ENCODE measurements at places on chromosomes 1 and 21.

GRCh38 chr1:69993810-69994209, 211.6 kb downstream of the LRRC40 start:
- DNase-seq, result peak; percentile 31

GRCh38 chr1:238119060-238119459, 228.3 kb upstream of the ZP4 start:
- DNase-seq, result no peak

GRCh38 chr21:42666023-42666747, 12.8 kb downstream of the PDE9A start:
- no peak for DNase-seq

DNA sequence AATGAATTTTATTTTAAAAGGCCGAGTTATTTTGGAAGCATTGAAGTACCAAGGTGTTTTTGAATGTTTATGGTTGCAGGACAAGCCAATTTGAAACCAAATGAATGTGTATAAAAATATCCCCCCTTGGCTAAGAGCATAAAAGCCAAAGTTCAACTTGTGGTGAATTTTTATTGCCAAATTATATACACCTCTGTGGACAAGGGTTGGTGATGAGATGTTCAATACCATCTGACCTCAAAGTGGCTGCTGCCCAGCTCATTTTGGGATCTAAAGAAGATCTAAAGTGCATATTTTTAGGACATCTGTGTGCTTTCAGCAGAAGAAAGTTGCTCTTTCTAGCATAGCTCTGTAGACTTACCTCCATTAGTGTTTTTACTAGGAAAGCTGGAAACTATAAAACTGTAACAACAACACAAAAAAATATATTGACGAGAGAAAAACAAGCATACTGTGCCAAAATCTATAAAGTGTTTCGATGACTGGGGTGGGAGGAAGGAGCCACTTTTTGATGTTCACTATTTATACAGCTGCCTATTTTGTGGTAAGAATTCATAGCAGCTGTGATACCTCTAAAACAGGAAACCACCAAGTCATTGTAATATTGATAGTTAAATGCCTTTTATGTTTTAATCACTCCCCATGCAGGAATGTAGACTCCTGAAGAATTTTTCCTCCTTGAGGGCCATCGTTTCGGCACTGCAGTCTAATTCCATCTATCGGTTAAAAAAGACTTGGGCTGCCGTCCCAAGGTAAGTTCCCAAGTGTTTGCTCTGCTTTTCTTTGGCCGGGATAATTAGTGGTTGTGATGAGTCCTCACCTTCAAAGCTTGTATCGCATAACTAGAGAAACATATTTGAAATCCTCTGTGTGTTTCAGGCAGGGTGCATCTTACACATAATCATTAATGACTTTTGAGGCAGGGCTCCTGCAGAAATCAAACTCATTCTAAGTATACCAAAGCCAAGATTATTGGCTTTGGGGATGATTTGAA, 83.2 kb downstream of the RGL1 start:
- peak; percentile 57 for DNase-seq

- peak; percentile 31 for DNase-seq
These were observed 206.0 kb downstream of the HIVEP3 start for GRCh38 chr1:41712695-41713094.

GRCh38 chr1:27604579-27605299, 795 bp upstream of the AHDC1 start:
- DNase-seq, result no peak

GRCh38 chr1:160007577-160008200, 24.1 kb downstream of the PIGM start:
- peak; percentile 28 for DNase-seq

- DNase-seq, result no peak
These were observed 5.0 kb downstream of the CTRC start for GRCh38 chr1:15443281-15443680.

- DNase-seq, result no peak
These were observed 26.0 kb downstream of the SLC16A1 start for GRCh38 chr1:112929979-112930378.

GRCh38 chr1:177928194-177928593, 41.7 kb downstream of the SEC16B start:
- DNase-seq, result no peak

- DNase-seq, result no peak
These were observed 131.5 kb upstream of the ZNF648 start for GRCh38 chr1:182192966-182193365.

- DNase-seq, result no peak
These were observed 5.4 kb downstream of the TCEA3 start for GRCh38 chr1:23419180-23419579.

GRCh38 chr21:38734646-38735365, 70.9 kb upstream of the ETS2 start:
- DNase-seq, result no peak

DNA sequence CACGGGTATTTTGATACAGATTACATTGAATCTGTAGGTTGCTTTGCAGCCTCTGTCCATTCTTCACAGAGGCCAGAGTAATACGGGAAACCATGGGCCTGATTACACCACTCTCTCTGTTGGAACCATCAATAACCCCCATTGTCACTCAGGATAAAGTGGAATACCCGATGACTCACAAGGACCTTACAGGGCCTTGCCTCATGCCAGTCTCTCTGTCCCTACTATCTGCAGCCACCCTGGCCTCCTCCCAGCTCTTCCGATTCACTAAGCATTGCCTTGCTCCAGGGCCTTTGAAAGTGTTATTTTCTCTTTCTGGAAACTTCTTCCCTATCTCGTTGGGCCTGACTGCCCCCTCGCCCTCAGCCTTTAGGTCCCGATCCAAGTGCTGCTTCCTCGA, 61.7 kb downstream of the HMGB4 start:
- DNase-seq, result no peak
